ENCODE measurements at places on chromosomes 6 and 20.

GRCh38 chr6:157539421-157539822 lies 158.4 kb downstream of the ZDHHC14 start:
- no peak for DNase-seq

GRCh38 chr6:29008089-29008488 lies 3.0 kb upstream of the ZNF311 start:
- DNase-seq = no peak

DNA sequence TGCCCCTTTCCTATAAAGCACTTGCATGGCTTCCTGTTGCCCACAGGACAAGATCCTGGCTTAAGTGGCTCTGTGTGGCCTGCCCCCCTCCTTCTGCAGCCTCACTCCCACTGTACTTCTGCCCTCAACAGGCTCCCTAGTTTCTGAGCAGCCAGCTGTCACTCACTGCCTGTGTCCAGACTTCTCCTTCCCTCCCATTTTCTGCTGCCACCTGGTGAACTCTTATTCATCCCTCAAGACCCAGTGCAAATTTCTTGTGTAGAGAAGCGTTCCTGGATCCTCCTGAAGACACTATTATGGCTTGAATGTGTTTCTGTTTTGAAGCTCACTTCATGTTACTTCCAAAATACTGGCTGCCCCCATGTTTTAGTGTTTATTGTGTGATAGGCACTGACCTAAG lies 26.5 kb downstream of the SNPH start:
- no peak for DNase-seq

GRCh38 chr6:145147559-145147958 lies 587.8 kb downstream of the EPM2A start:
- no peak for DNase-seq

DNA sequence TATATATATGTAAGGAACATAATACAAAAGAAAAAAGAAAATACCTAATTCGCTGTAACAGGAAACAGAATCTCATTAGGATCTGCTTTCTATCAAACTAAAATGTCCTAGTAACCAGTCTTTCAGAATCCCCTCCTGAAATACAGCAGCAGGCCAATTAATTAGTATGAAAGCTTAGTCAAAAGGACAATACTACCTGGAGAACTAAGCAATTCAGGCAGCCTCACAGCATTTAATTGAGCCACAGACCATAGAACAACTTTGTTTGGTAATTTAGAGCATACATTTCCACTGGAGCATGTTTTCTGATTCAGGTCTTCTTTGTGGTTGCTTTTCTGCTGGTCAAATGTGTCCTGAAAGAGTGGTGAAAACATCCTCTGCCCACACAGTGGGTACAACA lies 516.0 kb downstream of the LMBRD1 start:
- DNase-seq = no peak

- DNase-seq = no peak
Observed at GRCh38 chr6:28597217-28597835, 71.6 kb downstream of the GPX5 start.

GRCh38 chr20:1800180-1800579 lies 95.0 kb upstream of the SIRPA start:
- DNase-seq = no peak

DNA sequence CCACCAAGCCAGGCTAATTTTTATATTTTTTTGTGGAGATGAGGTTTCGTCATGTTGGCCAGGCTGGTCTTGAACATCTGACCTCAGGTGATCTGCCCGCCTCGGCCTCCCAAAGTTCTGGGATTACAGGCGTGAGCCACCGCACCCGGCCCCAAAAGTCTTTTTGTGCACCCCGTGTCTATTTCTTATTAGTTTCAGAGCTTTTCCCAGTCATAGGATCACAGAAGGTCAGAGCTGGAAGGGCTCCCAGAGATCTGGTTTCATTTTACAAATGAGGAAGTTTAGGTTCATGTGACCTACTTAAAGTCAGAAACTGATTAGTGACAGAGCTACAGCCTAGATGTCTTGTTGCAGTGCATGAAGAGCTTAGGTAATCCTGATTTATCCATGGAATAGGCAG lies 1.6 kb upstream of the OGFRL1 start:
- DNase-seq = no peak

DNA sequence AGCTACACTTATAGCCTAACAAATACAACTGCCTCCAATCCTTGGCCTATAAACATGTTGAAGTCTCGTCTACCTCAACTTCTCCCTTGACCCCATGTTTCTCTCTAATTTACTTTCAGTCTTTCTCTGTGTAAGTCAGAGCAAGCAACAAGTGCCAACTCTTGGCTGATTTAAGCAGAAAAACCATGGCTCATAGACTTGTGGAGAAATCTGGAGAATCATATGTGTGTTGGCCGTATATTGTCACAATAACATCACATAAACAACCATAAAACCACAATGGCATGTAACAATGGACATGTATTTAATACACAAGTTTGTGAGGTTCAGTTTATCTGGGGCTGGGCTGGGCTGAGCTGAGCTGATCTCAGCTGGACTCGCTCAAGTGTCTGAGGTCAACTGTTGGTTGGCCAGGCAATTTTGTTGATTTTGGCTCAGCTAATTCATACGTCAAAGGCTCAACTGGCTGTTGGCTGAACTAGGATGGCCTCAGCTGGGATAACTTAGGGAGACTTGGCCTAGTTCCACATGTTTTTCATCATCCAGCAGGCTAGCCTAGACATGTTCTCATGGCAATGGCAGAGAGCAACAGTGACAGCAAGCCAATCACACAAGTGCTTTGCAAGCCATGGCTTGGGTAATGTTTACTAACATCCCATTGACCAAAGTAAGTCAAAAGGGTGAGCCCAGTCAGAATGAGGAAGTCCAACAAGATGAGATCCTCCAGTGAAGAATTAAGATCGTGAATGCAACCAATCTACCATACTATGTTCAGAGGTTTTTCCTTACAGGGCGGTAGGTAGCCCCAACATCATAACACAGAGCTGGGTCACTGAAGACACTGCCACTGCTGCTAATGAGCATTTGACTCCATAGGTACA lies 12.9 kb upstream of the TBC1D22B start:
- DNase-seq = peak; percentile 62

DNA sequence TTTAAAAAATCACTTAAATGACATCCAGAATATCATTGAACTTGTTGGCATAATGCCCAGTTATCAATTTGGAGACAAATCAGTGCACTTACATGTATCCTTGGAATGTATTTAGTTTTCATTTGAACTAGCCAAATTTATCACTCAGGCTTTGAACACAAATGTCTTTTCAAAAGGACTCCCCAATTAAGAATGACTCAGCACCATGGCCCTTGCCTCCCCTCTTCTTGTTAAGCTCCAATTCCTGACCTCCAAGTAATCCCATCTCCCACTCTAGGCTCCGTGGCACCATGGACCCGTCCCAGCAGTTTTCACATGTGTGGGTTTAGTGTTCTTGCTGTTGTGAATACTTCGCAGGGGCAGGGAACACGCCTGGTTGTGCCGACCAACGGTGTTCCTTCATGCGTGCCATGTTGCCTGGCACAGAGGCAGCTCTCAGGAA lies 2.7 kb downstream of the AKAP12 start:
- DNase-seq = peak; percentile 37

DNA sequence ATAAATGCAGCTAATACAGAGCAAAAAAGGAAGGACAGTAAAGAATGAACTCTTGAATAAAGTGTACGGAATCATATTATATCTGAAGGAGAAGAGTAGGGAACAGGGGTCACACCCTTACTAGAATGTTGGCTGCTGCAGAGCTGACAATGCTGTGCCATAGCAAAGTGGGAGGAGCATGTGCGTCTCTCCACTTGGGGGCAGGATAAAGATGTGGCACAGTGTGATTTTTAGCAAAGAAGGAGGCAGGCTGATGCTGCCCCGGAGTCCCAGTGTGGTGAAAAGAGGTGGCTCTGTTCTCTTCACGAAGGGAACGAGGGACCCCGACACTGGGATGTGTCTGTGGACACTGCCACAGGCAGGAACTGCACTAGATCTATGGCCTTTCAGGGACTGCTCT lies 67.5 kb downstream of the INSM1 start:
- DNase-seq = no peak

GRCh38 chr6:133674661-133675060 lies 214.3 kb upstream of the TCF21 start:
- DNase-seq = no peak

- no peak for DNase-seq
Observed at GRCh38 chr6:13988049-13988738, 63.4 kb downstream of the RNF182 start.

DNA sequence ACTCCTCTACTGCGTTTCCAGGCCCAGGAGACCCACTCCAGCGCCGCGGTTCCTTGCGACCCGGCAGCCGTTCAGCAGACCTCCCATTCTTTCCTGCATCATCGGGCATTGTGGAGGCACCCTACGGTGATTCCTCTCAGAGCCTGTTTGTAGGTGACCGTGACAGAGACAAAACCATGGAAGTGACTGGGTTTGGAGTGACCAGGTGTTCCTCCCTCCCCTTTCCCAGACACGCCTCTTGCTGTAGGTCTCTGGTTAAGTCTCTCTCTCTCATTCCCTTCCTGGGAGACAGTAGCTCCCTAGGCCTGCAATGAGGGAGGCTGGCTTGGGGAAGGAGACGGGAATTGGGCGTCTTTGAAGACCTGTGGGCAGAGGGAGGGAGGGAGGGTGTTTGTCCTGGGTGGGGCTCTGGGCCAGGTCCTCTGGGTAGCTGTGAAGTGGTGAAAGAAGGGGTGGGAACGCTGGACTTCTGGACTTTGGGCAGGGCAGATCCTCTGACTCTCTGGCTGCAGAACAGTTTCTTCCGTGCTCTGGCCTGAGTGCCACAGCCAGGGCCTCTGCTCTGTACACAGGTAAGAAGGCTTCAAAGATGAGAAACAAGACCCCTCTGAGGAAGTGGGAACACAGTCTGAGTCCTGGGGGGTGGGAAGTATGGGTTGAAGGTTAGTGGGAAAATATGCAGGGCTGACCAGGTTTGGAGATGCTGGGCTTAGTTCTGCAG lies 763 bp downstream of the KLC4 start:
- no peak for DNase-seq

DNA sequence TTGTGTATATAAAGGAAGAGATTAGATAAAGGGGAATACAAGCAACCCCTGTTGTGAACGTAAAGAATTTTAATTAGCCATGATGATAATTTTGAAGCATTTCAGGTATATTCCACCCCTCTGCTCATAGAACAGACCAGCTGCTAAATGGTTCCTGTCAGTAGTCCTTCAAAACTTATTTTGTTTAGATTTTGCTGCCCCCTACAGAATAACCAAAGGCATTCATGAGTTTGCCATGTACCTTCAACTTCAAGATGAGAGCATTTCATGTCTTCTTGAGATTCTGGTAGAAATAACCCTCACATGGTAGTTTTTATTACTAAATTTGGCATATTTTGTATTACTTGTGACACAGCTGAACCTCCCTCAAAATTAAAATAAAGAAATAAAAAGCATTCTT lies 1586.7 kb downstream of the HACE1 start:
- no peak for DNase-seq

Data from right kidney (tissue), 9 donors.